Osteocyte (in vitro differentiated cells): ENCODE measurements at places on chromosomes 1 and 21. TPM values are rescaled to one million over a fixed set of nuclear protein-coding genes. Genes with fewer than 3 reads are reported as not detected.

DNA sequence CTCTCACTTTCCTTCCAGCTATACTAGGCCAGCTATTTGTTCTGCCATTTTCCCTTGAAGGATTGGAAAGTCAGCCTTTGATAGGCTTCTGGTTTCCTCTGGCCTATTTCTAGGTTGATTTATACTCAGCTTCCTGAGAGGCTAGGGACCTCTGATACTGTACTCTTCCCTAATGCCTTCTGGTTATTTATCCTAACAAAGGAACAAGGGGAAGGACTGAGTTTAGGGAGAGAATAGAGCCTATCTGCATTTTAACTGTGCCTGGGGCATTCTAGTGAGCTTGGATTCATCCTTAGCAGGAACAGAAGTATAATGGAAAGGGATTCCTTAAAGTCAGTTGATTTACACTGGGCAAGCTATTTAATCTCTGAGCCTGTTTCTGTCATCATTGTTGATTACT lies 11.8 kb upstream of the TMEM39B start:
- no peaks in the 10 kb centered on the region for H3K27me3 ChIP-seq
- H3K4me3 ChIP-seq, result no peak overlapping the region
- H3K36me3 ChIP-seq, result peaks cover 39% of the 10 kb centered on the region

DNA sequence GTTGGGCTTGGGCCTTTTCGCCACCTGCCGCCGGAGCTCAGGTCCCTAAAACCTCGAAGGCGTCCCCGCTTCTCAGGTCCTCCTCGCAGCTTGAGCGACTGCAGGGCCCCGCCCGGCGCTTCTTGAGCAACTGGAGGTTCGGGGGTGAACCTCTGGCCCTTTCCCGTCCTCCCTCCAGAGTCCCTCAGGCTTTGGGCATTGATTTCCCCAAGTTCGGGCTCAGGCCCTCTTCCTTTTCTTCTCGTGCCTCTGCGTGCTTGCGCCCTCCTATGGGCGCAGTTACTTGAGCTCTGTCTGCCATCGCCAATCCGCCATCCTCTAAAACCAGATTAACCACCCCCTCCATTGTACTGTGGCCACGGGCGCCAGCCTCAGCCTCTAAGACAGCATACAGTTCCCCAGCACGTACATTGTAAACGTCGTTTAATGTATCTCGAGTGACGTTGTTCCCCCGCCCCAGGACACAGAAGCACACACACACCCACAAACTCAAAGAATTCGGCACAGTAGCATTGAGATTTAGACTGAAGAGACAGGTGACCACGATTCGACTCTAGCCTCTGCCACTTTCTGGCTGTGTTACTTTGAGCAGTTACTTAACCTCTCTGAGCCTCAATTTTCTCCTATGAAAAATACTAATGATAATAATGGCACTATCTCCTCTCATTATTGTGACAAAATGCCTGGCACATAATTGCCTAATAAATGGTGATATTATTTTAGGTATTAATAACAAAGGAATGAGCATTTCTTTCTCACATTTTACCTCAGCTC lies 22.6 kb downstream of the BTG2 start:
- no peak for DNase-seq
- peak overlapping the region; percentile 65 for H3K4me3 ChIP-seq
- peaks cover 20% of the 10 kb centered on the region for H3K4me1 ChIP-seq
- H3K27ac ChIP-seq, result peak overlapping the region; percentile 5

DNA sequence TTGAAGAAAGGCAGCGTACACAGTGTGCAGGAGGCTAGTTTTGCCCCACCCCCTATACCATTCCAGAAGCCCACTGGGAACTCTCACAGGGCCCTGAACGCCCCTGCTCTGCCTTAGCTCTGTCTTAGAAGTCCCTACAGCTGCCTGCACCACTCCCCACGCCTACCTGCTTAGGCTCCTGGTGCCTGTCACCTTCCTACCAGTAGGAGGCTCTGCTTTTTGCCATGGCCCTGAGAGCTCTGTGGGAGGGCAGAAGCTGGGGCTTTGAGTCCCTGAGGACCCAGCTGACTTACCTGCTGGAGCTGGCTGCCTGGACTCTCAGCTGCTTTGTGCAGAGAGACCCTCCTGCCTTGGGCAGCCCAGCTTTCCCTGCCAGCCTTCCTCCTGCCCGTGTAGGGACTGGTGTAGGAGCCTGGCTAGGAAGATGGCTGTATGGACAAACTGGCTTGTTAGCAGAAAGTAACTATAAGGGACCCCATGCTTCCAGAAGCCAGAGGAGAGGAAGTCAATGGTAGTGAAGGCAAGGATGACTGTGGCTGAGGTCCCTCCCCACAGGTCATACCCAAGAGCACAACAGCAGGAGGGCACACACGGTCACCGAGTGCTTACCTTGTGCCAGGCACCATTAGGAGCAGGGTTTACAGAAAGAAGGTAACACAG lies 9.8 kb upstream of the CELSR2 start:
- H3K4me3 ChIP-seq, result no peak overlapping the region
- peaks cover 22% of the 10 kb centered on the region for H3K4me1 ChIP-seq
- DNase-seq, result no peak
- H3K27me3 ChIP-seq, result no peaks in the 10 kb centered on the region
- H3K36me3 ChIP-seq, result peaks cover 41% of the 10 kb centered on the region

- no peaks in the 10 kb centered on the region for H3K4me1 ChIP-seq
- no peak overlapping the region for H3K4me3 ChIP-seq
- no peak overlapping the region for H3K27ac ChIP-seq
- DNase-seq, result no peak
- no peaks in the 10 kb centered on the region for H3K27me3 ChIP-seq
- H3K36me3 ChIP-seq, result no peaks in the 10 kb centered on the region
Observed at GRCh38 chr21:28781602-28782276, 210.9 kb downstream of the LTN1 start.

DNA sequence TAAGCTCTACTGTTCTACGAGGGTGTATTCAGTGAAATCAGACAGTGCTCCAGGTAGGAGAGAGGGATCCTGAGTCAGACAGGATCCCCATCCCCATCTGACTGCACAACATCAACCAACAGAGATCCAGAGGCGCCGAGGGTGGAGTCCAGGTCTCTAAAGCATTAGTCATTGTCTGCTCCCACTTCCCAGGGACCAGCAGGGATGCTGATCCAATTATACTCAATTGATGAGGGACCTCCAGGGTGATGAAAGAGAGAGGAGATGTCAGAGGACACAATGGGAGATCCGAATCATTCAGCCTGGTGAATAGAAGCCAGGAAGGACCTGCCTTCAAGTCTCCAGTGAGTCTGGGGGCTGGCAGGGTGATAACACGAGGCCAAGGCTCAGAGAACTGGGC lies 39.5 kb upstream of the STMN1 start:
- no peaks in the 10 kb centered on the region for H3K27me3 ChIP-seq
- H3K4me3 ChIP-seq, result no peak overlapping the region
- no peak overlapping the region for H3K27ac ChIP-seq
- no peaks in the 10 kb centered on the region for H3K36me3 ChIP-seq
- no peaks in the 10 kb centered on the region for H3K4me1 ChIP-seq

- no peak for DNase-seq
- no peak overlapping the region for H3K27ac ChIP-seq
- H3K4me3 ChIP-seq, result no peak overlapping the region
- no peaks in the 10 kb centered on the region for H3K36me3 ChIP-seq
- no peaks in the 10 kb centered on the region for H3K27me3 ChIP-seq
Observed at GRCh38 chr1:70675737-70676156, 264.7 kb downstream of the CTH start.

DNA sequence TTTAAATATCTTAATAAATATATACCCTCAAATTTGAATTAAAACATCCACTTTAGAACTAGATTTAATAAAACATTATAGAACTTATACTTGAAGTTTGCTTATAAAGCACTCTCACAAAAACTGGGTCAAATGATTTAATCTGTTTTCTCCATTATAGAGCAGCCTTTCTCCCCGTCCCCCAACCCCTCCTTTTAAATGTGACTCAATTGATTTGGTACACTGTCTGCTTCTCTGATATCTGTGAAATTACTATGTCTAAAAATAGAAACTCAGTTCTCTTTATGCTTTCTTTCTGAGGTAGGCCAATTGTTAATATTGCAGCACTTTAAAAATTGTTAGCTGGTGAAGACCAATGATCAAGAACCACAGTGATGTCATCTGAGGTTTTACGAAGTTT lies 6.9 kb upstream of the ZBTB21 start:
- no peaks in the 10 kb centered on the region for H3K36me3 ChIP-seq
- H3K27ac ChIP-seq, result no peak overlapping the region
- no peaks in the 10 kb centered on the region for H3K27me3 ChIP-seq
- peaks cover 32% of the 10 kb centered on the region for H3K4me1 ChIP-seq
- no peak overlapping the region for H3K4me3 ChIP-seq
- DNase-seq, result no peak

DNA sequence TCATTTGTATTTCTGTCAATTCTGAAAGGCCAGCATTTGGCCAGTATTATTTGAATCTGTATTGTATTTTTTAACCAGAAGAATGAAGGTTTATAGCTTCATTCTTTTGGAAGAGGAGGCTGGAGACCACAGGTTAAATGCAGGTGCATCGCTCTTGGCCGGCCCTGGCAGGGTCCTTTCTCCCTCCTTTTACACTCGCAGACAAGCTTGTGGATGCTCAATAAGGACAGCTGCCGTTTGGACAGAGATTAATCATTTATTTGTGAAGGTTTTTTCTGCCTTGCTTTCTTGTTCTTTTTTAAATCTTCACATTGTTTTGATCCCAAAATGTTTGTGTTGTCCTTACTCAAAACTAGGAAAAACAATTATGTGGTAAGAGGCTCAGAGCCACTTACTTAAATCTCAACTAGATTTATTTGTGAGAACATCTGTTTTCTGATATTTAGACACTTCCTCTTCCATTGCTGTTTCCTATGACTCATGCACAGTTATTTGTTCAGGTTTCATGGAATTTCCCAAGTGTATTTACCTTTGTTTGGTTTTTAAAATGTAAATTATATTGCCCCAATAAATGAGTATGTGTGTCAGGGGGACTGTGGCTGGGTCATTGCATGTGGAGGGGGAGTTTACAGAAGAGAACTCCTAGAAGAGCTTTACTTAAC lies 46.7 kb upstream of the LAMC2 start:
- H3K4me3 ChIP-seq, result no peak overlapping the region

- no peaks in the 10 kb centered on the region for H3K36me3 ChIP-seq
- no peaks in the 10 kb centered on the region for H3K27me3 ChIP-seq
- no peak overlapping the region for H3K4me3 ChIP-seq
- DNase-seq, result no peak
Observed at GRCh38 chr1:17277511-17278159, 28.7 kb downstream of the PADI3 start.

DNA sequence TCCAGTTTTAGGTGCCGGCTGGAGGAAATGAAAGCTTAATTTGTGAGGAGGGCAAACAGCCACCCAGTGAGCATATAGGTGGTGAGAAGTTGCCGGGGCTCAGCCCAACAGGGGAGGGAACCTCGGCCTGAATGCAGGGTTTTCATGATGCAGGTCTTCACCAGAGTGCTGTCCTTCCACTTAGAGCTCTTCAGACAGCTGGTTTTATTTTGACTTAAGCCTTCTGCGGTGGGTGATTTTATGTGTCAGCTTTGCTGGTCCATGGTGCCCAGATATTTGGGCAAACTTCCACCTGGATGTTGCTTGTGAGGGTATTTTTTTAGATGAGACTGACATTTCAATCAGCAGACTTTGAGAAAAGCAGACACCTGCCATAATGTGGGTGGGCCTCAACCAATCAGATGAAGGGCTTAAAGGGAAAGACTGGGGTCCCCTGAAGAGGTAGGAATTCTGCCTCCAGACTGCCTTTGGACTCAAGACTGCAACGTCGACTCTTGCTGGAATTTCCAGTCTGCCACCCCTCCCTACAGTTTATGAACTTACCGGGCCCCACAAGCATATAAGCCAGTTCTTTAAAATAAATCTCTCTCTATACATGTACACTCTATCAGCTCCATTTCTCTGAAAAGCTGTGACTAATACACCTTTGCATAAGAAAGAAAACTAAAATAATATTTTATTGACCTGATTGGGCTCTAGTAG lies 72.8 kb downstream of the RHOU start:
- no peaks in the 10 kb centered on the region for H3K36me3 ChIP-seq
- peaks cover 9% of the 10 kb centered on the region for H3K4me1 ChIP-seq
- DNase-seq, result no peak
- H3K27me3 ChIP-seq, result peaks cover 27% of the 10 kb centered on the region
- no peak overlapping the region for H3K4me3 ChIP-seq

DNA sequence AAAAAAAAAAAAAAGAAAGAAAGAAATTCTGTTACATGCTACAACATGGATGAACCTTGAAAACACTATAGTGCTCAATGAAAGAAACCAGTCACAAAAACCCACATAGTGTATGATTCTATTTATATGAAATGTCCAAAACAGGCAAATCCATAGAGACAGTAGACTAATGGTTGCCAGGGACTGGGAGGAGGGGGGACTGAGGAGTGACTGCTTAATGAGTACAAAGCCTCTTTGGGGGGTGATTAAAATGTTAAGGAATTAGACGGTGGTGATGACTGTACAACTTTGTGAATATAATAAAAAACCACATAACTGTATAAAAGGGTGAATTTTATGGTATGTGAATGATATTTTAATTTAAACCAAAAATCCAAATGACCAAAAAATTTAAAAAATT lies 116.0 kb upstream of the GUCA2B start:
- H3K27me3 ChIP-seq, result peaks cover 30% of the 10 kb centered on the region
- no peak overlapping the region for H3K27ac ChIP-seq
- no peaks in the 10 kb centered on the region for H3K36me3 ChIP-seq
- DNase-seq, result no peak

- H3K4me1 ChIP-seq, result peaks cover 15% of the 10 kb centered on the region
- no peaks in the 10 kb centered on the region for H3K27me3 ChIP-seq
- DNase-seq, result no peak
- no peak overlapping the region for H3K27ac ChIP-seq
- peak overlapping the region; percentile 60 for H3K4me3 ChIP-seq
Observed at GRCh38 chr1:6209661-6210580, 4.0 kb downstream of the RNF207 start.

- H3K4me3 ChIP-seq, result peak within 1 kb of the TSS; percentile 98
- no peaks in the 10 kb centered on the region for H3K27me3 ChIP-seq
- peak; percentile 91 for DNase-seq
- peak within 1 kb of the TSS; percentile 96 for H3K27ac ChIP-seq
Observed at GRCh38 chr1:153977250-153978240, at the start of gene JTB. Gene JTB, minus strand, starts transcription at chr1:153977674. Its CDS starts 422 bp downstream, at chr1:153977252.

DNA sequence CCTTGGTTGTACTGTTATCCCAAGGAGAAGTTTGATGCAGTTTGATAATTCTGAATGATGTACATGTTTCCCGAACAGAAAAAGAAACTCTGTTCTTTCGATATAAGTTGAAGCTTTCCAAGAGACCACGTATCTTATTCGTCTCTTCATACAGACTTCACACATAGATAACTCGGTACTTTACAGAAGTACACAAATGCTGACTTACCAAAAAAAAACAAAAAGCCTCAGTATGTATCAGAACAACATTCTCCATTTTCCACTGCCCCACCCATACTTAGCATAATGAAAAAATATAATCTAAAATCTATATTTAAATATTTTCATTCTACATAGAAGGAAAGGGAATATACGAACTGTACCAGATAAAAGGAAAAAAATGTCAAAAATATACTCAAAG lies 2.2 kb downstream of the FOXJ3 start:
- DNase-seq, result no peak
- no peaks in the 10 kb centered on the region for H3K36me3 ChIP-seq
- H3K4me1 ChIP-seq, result peaks cover 29% of the 10 kb centered on the region
- peak overlapping the region; percentile 90 for H3K4me3 ChIP-seq
- no peaks in the 10 kb centered on the region for H3K27me3 ChIP-seq

- peaks cover 21% of the 10 kb centered on the region for H3K4me1 ChIP-seq
- DNase-seq, result no peak
- no peak overlapping the region for H3K27ac ChIP-seq
- no peaks in the 10 kb centered on the region for H3K27me3 ChIP-seq
Observed at GRCh38 chr1:201385299-201385891, 7.9 kb upstream of the TNNT2 start.

Gene DNAJB4
- total RNA-seq, result 89.2 and 95.8 TPM in 2 replicates

Gene CCDC190
- total RNA-seq, result 1.1 and 1.8 TPM in 2 replicates

Gene ZSCAN20
- total RNA-seq, result 5.2 and 7.3 TPM in 2 replicates

Gene OR2L3
- total RNA-seq, result not detected in 2 replicates

Gene SH3BGR
- 1.2 and 2.0 TPM in 2 replicates for total RNA-seq

Gene TPTE
- total RNA-seq, result not detected in 2 replicates

Gene REN
- total RNA-seq, result not detected in 2 replicates
